ENCODE measurements at places on chromosomes 1 and 21.

DNA sequence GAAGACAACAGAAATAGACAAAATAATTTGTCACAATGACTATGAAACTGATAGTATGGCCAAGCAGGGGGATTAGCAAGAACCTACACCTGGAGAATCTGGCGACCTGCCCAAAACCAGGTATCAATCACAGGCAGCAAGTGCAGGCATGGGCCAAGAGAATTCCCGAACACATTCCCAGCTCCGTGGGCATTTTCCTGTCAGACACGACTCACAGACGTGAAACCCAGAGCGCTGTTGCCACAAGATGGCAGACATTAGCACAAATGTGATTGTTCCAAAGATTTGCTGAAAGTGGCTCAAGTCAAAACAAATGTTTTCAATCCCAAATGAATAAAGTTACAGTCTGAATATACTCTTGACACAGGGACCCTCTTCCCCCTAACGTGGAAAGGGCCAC, 36.8 kb downstream of the HLCS start:
- no peak for DNase-seq

DNA sequence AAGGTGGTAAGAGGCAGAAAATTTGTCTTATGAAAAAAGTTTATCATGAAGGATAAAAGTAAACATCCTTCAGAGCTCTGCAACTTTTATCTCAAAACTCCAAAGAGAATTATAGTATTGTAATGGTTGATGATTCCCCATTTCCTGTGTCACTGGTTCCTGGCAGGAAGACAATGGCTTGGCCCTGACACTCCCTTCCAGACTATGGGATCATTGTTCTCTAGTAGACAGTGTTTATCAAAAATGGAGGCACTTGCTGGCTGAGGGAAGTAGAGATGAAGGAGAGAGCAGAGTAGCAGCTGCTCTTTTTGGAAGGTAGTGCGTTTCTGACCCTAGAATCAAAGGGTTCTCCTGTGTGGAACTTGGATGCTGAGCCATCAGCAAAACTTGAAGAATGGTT, 145.9 kb upstream of the ATP1B1 start:
- DNase-seq, result no peak

GRCh38 chr1:45359882-45360513, 19.8 kb upstream of the MUTYH start:
- no peak for DNase-seq

DNA sequence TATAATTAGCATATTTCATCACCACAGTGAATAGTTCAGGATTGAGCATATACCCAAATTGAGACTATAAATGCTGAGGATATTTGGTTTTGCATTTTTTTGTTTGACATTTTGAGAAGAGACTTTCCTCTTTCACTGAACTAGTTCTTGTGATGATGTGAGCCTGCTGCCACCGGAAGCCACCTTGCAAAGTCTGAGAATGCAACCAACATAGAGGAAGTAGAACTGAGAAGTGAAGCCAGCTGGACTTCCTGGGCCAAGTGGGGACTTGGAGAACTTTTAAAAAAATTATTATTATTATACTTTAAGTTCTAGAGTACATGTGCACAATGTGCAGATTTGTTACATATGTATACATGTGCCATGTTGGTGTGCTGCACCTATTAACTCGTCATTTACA, 102.3 kb downstream of the RPE65 start:
- DNase-seq, result no peak

DNA sequence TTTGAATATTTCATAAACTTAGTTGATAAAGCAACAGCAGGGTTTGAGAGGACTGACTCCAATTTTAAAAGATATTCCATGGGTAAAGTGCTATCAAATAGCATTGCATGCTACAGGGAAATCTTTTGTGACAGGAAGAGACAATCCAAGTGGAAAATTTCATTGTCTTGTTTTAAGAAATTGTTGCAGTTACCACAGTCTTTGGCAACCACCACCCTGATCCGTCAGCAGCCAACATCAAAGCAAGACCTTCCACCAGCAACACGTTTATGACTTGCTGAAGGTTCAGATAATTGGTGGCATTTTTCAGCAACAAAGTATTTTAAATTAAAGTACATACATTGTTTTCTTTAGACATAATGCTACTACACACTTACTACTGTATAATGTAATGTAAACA, 47.8 kb downstream of the ADGRL4 start:
- DNase-seq, result no peak

All from stimulated activated effector memory CD8-positive, alpha-beta T cell treated with anti-CD3 and anti-CD28 coated beads, Interleukin-12 subunit alpha, Interleukin-12 subunit beta, amount 100 ng/mL, for 72 hours (primary cell).